ENCODE measurements at places on chromosomes 7 and 10. TPM values are rescaled to one million over a fixed set of nuclear protein-coding genes. Genes with fewer than 3 reads are reported as not detected.

DNA sequence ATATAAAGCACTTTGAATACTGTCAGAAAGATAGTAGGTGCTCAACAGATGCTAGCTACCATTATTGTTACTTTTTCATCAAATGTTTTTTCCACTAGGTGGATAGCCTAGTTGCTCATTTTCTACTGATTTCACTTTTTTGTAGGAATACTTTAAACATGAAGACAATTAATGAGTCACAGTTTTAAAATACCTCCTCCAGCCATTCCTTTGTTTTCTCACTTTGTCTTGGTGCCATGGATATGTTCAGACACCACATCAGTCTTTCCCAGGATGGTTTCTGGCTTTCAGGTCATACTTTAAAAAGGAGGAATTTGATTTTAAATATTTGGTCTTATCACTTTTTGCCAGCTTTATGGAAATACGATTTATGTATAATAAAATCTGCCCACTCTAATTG is 147.1 kb upstream of the MGMT start:
- DNase-seq: no peak

GRCh38 chr10:90337316-90337715 is 520.5 kb downstream of the HTR7 start:
- DNase-seq: no peak

DNA sequence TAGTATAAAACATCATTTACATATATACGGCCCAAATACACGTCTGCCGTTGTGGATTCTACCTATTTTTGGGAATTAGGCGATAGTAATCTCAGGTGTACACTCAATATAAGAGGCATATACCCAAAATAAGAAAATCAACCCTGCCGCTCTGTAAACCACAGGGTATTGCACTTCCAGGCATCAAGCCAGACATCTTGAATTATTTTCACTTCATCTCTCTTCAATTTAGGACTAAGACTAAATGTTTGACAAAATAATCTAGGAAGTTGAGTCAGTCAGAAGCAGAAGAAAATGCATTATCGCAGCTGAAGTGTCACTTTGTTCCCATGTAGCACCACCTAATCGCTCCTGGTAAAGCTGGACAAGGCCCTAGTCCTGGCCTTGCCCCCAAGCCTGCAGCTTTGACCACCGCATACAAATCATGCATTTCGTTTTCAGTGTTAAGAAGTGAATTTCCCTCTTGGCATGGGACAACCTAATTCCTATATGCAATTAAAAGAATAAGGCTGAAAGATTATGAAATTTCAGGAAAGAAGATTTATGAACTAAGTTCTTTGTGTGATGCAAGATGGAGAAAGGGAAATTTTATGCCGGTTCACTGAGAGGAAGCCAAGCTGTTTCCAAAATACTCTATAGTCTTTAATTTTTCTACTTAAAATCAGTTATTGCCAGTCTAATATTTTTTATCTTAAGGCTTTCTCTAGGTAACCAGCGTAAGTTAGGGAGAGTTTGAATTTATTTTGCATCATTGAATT is 26.0 kb downstream of the CABCOCO1 start:
- DNase-seq: no peak

GRCh38 chr7:10537764-10538163 is 435.9 kb upstream of the PHF14 start:
- DNase-seq: no peak

DNA sequence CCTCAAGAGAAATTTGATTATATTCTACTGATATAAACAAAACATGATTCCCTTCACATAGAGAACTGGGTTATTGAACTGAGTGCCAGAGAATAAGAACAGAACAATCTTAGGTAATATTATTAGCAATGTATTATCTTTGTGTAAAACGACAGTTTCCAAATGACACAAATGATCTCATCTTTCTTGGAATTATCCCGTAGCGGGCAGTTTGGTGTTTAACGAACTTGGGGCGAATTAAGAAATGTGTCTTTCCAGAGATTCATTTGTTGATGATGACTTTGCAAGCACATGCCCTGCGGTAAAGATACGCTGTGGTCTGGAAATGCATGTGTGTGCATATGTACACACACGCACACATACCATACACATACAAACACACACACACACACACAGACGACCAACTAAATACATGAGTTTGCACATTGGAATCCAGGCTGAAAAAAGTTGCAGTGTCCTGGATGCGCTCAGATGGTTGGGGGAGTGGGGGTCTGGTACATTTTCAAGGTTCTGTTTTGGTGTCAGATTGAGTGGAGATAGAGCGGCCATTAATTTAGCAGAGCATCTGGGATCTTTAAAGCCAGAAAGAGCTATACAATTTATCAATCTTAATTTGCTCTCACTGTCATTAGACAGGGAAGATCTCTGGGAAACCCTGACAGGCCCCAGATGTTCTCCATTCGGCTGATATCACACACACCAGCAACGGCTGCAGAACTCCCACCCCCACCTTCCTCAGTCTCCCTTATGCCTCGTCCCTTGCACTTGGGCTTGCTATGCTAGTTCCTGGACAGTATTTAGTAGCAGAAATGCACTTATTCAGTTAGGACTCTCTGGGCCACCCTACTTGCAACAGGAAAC is 112.4 kb upstream of the FAM171A1 start:
- no peak for DNase-seq

DNA sequence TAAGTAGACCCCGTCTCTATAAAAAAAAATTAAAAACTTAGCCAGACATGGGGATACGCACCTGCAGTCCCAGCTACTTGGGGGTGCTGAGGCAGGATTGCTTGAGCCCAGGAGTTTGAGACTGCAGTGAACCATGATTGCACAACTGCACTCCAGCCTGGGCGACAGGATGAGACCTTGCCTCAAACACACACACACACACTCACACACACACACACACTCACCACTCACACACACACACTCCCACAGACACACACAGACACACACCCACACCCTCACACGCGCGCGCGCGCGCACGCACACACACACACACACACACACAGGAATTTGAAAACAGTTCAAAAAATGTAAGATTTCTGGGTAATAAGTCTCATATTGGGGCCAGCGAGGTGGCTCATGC is 8.7 kb upstream of the GRIFIN start:
- no peak for DNase-seq

- DNase-seq: no peak
These were observed 56.4 kb downstream of the STEAP1B start for GRCh38 chr7:22443370-22444180.

The LIPJ gene
- total RNA-seq: 0.21 TPM

The ACTL6B gene
- not detected for total RNA-seq

The FEZF1 gene
- total RNA-seq: not detected

Measured in T-cell (primary cell).